Frontal cortex (tissue), 4 donors: ENCODE measurements at places on chromosomes 7 and 10. TPM values are rescaled to one million over a fixed set of nuclear protein-coding genes. Genes with fewer than 3 reads are reported as not detected.
A peak's percentile ranks its signal among the peaks of the same experiment; 100 is the strongest.

DNA sequence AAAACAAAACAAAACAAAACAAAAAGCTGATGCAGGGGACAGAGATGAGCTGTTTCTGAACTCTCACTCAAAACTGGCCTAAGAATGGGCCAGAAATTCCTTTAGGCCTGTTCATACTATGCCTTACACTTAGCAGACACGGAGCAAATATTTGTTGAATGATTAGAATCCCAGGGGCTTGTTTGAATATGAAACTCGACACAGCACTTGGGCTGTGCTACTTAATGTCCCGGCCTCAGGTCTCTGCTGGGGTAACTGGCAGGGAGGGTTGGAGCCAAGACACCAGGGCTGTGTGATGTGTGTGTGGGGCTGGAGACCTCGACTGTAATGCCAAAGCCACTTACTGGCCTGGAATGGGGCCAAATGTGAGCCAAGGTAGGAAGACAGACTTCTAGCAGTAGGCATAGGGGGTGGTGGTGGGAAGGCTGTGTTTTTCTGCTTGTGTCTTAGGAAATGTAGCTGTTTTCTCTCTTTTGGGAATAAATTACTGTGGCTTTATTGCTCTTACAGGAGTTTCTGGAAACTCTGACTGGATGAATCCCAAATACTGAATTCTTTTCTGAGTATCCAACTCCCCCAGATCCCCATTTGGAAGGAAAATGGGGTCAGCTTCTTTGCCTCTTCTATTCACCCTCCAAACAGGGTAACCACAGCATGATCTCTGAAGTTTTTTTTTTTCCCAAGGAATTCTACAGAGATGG lies 66.7 kb downstream of the EMX2 start:
- DNase-seq, result peak; percentile 17

- DNase-seq, result no peak
These were observed 102.5 kb downstream of the FGFR2 start for GRCh38 chr10:121495719-121496118.

DNA sequence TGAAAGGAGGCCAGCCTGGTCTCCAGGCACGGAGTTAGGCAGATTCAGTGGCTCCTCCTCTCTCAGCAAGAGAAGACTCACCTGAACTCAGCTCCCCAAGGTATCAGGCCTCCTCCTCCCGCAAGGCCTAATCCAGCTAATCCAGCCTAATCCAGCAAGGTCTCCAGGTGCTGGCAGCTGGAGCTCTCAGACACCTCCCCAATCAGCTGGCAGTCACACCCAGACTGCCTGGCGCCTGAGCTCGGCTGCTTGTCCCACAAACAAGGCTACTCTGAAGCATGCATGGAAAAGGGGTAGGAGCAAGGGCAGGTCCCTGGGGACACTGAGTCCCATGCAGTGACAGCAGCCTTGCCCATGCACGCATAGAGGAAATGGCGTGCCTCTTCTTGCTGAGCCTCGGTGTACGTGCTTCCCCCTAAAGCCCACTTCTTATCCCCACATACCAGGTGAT lies 3.3 kb upstream of the OPN4 start:
- no peak for DNase-seq

GRCh38 chr10:98074315-98074911 lies 44.0 kb upstream of the CRTAC1 start:
- no peak for DNase-seq

DNA sequence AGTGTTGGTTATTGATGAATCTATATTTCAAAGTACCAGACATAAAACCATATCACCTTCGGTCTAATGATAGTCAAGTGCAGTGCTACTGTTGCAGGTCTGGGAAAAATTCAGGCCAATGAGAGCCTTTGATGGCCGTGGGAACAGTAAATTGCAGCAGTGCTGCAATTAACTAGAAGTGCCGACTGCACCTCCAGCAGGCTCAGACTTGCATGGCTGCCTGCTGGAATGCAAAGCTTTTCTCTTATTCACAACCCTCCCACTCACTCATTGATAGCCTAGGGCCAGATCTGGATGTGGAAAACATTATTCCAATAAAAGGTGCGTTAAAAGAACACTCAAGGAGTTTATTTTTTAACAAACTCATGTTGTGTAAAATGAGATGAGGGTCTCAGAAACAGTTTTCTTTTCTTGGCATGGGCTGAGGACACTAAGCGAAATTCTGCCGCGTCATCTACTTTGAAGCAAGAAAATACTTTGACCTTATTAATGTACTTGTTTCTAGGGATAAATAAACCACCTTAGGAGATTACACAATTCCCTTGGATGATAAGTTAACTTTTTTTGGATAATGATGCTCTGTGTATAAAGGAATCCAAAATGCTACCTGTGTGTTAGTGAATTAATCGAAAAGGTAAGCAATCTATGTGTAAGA lies 17.1 kb downstream of the PLXDC2 start:
- DNase-seq, result no peak

DNA sequence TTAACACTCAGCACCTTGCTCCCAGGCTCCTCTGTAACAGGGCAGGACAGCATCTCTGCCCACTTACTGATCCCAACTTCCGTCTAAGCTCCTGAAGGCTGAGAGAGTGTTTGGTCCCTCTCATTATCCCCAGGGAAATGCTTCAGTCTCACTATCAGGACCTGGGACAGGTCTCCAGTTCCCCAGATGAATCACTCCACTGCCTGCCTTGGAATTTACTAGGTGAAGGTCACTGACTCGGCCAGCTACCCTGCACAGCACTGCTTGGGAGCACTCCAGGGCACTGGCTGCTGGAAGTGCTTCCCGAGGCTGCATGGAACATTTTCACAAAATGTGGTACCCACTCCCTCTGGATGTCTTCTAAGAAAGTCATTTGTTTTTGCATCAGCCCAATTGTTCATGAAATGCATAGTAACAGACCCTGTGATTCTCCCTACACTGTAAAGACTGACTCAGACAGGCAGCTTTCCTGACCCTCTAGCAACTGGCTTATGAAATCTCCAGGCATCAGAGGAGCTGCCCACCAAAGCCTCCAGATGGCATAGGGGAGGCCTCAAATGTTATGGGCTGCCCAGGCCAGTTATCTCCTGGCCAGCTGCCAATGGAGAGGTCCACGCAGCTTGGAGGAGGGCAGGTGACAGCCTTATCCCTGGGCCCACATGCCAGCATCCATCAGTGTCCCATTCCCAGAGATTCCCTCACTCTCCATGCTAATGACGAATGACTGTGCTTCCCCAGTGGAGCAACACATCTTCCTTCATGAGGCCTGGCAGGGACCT lies 89.1 kb downstream of the GFRA1 start:
- no peak for DNase-seq

GRCh38 chr7:155644971-155645509 lies 579 bp downstream of the RBM33 start:
- DNase-seq, result peak; percentile 43

GRCh38 chr10:122279725-122280141 lies 8.6 kb downstream of the BTBD16 start:
- no peak for DNase-seq

DNA sequence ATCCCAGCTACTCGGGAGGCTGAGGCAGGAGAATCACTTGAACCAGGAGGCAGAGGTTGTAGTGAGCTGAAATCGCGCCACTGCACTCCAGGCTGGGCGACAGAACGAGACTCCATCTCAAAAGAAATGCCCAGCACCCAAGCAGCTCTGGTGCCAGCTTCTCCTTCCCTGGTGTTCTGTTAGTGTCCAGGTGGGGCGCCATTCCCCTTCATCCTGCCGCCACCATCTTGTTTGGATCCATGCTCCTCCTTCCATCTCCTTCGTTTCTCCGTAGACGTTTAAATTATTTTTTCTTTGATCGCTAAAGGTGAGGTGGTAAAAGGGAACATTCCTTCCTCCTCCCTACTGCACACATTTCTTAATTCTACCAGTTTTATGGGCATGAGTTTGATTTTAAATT lies 30.3 kb downstream of the PROSER2 start:
- no peak for DNase-seq

GRCh38 chr10:121694966-121695643 lies 96.9 kb upstream of the FGFR2 start:
- no peak for DNase-seq

DNA sequence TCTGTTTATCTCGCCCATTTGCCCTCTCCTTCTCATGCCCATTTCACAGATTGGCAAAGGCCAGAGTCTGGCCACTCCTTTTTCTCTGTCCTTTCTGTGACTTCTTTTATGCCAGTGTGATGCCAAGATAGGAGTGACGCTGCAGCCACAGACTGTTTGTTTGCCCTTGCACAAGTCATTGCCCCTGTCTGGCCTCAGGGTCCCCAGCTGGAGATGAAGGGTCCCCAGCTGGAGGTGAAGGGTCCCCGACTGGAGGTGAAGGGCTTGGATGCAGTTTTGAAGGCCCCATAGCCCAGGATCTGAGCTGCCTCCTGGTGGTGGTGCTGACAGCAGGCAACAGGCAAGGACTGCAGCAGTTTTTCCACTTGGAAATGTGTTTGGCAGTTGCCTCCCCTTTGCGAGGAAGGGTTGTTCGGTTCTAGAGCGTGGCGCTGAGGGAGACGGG lies 50.8 kb upstream of the SLC29A3 start:
- no peak for DNase-seq

- DNase-seq, result no peak
These were observed 80.3 kb downstream of the SKAP2 start for GRCh38 chr7:26784118-26784517.

GRCh38 chr10:103197174-103197573 lies 4.1 kb upstream of the NT5C2 start:
- DNase-seq, result peak; percentile 44

The ANKRD1 gene
- not detected for total RNA-seq

The GPR146 gene
- total RNA-seq, result 0.82 TPM

The DOCK4 gene
- total RNA-seq, result 70.9 TPM

The CYP26A1 gene
- total RNA-seq, result 16.7 TPM

The LIPK gene
- not detected for total RNA-seq
